ENCODE measurements at places on chromosomes 6 and 20.

GRCh38 chr6:164502833-164503232 is 806.6 kb downstream of the C6orf118 start:
- DNase-seq: no peak

DNA sequence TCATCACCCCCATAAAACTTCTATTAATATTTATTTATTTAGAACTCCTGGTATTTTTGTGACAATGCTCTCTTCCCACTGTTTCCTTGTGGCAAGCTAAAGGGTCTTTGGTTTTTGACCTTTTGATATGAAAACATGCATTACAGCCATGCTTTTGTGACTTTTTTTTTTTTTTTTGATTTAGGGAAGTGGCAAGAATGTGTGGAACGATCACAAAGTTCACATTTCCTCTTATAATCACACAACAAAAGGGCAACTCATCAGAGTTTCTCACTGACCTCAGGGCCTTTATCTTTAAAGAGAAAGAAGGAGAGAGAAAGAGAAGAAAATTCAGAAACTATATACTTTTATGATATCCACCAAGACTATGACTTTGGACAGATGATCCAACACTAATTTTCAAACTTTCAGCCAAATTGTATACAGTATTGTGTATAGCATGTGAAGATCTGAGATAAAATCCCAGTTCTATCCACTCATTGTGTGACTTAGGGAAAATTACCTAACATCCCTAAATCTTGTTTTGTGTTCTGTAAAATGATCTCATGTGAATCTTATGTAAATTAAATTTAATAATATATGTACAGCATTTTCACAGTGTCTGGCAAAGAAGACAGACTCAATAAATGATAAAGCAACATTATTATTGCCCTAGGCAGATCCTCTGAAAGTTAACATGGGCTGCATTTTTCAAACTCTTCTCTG is 106.8 kb upstream of the MARCKS start:
- DNase-seq: no peak

DNA sequence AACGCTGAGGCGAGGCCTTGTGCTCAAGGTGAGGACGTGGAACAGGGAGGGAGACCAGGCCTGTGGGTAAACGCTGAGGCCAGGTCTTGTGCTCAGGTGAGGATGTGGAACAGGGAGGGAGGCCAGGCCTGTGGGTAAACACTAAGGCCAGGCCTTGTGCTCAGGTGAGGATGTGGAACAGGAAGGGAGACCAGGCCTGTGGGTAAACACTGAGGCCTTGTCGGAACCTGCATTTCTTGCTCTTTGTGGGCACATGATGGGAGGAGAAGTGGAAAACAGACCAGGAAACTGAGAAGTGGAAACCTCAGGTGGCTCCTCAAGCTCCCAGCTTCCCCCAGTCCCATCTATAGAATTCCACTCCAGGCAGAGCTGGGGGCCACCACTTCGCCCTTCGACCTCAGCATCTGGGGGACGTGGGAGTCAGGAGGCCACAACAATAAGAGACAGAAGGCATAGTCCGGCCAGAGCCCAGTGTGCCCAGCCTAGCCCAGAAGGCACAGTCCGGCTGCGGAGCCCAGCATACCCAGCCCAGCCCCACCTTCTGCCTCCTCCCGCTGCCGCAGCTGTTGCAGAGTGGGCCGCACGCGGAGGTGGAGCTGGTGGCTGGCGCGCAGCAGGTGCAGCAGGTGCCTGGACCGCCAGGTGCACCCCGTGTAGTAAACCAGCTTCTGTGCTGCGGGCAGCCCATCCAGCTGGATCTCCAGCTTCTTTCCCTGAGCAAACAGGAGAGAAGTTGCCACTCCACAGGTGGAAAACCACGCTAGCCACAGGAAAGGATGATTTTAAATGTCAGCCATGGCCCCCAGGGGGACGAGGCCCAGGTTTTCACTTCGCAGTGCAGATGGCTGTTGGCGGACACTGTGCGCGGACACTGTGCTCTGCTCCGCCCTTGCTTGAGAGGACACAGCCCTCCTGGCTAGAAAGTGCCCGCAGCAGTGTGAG is 17.5 kb downstream of the FRMD1 start:
- DNase-seq: no peak

DNA sequence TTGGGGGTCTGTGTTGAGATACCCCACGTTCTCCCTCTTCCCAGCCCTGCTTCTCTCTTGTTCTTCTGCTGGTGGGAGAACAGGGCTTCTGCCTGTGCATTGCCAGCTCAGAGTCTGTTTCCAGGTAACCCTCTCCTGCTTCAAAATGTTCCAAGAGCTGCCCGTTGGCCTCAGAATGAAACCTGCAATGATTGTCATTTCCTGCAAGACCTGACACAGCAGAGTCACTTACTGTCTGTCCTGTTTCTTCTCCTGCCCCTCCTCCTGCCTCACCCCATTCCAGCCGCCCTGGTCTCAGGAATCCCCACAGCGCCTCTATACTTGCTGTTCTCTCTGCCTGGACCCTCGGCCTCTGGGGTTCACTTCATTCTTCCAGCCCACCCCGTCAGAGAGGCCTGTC is 81.4 kb upstream of the ARID1B start:
- DNase-seq: no peak

DNA sequence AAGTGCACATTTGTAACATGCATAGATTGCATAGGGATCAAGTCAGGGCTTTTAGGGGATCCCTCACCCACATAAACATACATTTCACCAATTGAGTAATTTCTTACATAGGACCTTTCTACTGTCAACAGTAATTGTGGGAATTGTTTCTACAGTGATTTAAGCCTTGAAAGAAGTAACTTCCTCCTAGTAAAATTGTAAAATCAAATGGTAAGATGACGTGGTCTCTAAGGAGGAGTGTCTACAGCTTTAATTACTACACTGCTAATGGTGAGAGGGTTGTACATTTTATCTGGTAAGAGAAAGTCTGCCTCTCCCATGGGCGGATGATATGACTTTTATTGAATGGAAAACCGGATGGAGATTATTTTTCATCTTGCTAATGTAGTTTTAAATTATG is 98.0 kb downstream of the RPP40 start:
- DNase-seq: no peak

DNA sequence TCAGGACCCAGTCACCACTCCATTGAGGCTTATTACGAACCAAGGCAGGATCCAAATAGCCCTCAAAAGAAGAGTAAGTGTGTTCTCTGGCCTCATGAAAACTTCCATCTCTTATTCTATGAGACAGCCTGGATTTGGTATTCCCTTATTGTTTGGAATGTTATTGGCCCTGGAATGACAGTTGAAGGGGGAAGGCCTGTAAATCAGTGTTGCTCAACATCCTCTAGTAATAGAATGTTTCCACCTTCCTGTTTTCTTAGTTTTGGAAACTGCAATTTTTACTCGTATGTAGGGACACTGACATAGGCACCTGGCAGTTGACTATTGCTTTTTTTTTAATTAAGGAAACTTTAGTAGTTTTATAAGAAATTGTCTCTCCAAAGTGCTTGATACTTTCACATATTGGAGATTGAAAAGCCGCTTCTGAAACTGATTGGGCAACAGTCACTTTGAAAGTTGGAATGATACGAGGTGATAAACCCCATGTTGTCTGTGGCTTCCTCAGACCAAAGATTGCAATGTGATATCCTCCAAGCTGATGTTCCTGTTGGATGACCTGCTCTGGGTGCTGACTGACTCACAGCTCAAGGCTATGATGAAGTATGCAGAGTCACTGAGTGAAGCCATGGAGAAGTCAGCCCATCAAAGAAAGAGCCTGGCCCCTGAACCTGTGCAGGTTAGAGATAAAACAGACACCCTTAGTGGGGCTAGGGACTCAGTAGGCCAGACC is 43.1 kb downstream of the BLTP3A start:
- DNase-seq: no peak

- no peak for DNase-seq
These were observed 30.2 kb upstream of the SGK1 start for GRCh38 chr6:134347885-134348805.

DNA sequence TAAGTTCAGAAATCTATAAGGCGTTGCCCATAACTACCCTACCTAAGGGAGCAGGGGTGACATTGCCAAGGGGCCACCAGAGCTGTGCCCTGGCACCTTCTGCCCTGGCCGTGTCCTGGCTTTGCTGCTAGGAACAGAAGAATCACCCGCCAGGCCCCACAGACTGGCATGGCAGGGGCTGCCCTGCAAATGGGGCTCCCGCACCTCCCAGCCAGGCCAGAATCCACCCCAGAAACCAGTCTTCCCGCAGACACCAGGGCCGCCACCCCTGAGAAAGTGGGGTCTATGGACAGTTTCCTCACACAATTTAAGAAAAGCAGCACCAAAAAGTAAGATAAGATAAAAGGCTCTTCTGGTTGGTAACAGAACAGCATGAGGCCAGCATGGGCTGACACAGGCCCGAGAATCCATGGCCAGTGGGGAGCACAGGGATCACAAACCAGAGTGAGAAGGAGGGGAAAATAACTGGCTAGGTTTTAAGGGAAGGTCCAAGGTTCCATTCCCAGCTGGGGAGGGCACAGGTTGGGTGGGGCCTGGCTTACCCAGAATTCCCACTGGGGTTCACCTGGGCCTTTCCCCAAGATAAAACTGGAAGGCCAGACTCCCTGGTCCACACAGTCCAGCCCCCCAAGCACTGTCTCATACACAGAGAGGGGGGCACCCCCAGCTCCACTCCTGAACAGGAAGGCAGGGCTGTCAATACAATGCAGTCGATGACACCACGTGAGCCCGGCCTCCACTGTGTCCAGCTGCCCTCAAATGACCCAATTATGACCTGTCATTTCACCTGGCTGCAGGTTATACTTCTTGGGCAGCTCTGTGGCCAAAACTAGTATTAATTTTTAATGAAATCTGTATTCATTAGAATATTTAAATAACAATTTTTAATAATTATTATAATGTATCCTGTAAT is 59.4 kb downstream of the PYGB start:
- DNase-seq: no peak

DNA sequence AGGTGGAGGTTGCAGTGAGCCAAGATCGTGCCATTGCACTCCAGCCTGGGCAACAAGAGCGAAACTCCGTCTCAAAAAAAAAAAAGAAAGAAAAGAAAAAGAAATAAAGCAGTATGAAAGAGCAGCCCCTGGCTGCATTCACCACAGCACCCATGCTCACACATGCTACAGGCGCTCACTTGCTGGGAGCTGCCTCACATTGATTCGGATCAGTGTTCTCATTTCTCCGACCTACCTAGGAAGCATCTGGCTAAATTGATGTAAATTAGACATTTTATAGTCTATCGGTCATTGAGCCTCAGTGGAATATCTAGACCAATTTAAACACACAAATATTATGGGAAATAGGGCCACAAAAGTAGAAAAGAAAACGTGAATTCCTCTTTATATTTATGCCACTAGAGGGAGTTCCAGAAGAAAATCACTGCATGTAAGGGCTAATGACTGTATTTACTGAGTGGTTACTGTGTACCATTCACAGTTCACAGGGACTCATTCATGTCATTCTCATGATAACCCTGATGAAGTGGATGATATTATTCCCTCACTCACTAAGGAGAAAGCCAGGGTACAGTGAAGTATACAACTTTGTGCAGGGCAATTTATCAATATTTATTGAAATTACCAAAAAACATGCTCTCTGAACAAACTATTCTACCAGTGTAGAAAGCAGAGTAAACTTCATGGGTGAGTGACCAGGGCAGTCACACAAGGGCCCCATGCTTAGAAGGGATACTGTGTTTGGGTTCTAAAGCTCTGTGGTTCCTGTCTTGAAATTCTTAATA is 5.3 kb upstream of the MOG start:
- no peak for DNase-seq

- no peak for DNase-seq
These were observed 114.9 kb downstream of the MAP3K5 start for GRCh38 chr6:136677344-136677743.

GRCh38 chr20:58549231-58550209 is 34.3 kb upstream of the APCDD1L start:
- DNase-seq: no peak

GRCh38 chr6:168582571-168582981 is 141.6 kb downstream of the SMOC2 start:
- DNase-seq: no peak

DNA sequence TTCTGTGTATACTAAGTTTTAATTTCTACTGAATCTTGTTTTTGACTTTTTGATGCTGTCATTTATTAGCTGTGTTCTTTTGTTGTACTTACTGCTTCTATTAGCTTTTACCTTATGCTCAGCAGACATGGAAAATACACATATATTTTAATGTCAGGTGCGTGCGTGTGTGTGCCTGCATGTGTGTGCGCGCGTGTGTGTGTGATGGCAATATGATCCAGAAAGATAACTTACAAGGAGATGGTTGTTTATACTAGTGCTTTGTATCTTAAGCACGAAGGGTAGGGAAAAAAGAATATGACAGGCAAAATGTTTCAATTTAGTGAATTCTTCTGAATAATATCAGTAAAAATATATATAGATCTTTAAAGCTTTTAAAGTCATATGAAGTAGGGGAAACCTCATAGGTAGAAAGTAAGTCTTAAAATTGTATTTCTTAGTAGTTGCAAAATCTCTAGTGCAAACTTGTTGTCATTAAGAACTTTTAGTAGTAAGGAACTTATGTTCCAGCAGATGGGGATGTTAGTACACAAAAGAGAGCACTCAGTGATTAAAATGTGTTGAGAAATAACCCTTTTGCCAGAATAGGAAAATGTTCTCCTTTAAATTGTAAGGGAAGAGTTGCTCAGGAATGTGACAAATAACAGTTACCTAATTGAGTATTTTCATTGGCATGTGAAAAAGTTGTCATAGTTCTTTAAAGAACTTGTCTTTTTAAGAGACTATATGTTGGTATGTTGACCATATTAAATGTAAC is 13.2 kb downstream of the QKI start:
- no peak for DNase-seq

- no peak for DNase-seq
These were observed 217.9 kb upstream of the SPTLC3 start for GRCh38 chr20:12790859-12791258.
